ENCODE measurements at places on chromosomes 1 and 21.

DNA sequence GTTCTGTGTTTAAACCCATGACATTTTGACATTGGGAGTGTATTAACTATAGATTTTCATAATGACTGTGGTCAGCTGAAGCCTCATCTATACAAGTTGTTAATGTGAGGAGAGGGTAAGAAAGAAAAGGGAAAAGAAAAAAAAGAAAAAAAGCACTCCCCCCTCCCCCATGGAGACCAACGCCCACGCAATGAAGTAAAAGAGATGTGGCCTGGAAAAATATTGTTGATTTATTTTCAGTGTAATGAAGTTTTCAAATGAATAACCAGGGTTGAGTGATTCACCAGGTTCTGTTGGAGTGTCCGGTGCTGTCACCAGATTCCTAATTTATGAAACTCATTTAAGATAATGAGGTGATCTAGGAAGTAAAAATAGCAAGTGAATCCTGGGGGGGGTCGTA, 4.7 kb downstream of the RNF220 start:
- DNase-seq = no peak

- no peak for DNase-seq
Measured at GRCh38 chr1:156268336-156268735, 14.3 kb downstream of the SMG5 start.

- no peak for DNase-seq
Measured at GRCh38 chr21:43965911-43966585, 46.1 kb upstream of the TRAPPC10 start.

DNA sequence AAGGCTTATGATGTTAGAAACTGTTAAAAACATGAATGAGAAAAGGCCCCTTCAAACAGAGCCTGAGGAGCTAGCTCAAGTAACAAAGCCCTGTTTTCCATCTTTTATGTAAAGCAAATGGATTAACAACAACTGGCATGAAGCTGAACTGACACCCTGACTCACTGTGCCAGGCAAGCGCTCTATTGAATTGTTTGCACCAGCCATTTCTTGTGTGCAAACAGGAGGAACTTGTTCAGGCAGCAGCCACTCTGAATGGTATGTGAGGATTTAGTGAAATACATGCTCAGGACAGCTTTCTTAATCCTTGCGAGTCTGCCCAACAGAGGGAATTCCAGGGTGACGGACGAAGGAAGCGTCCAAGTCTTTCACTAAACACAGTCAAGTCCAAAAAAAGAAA, 291.1 kb upstream of the ADGRL2 start:
- no peak for DNase-seq

DNA sequence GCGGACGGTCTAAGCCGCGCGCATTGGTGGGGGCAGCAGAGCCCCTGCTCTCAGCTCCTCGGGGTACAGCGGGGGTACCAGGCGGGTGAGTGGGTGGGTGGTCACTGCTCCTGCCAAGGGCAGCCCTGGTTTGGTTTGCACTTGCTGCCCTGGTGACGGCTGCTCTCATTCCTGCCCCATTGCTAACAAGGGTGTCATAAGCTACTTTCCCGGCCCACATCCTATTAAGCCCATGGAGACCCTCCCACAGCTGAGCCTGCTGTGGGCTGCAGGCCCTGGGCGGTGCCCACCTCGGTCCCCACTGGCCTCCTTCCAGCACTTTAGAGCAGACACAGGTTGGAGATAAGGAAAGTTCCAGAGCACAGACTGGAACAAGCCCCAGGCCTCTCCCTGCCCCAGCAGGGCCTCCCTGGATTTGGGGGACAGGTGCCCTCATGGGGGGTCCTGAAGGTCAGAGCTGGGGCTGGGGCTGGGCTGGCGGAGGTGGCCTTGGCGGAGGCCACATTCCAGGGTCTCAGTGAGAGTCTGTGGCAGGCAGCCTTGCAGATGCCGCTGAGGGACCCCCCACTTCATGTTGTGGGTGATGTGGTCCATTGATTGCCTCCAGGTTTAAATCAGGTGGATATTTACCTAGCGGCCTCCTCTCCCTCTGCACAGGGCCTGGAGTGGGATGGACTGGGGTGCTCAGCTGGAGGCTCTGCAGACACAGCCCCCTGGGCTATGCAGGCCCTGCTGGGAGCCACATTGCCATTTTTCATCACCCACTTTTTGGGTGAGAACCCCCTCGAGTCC, 27.0 kb downstream of the COL18A1 start:
- DNase-seq = no peak

GRCh38 chr1:224684979-224685425, 68.9 kb downstream of the CNIH3 start:
- no peak for DNase-seq

- DNase-seq = no peak
Measured at GRCh38 chr1:34075576-34075975, 89.5 kb downstream of the CSMD2 start.

DNA sequence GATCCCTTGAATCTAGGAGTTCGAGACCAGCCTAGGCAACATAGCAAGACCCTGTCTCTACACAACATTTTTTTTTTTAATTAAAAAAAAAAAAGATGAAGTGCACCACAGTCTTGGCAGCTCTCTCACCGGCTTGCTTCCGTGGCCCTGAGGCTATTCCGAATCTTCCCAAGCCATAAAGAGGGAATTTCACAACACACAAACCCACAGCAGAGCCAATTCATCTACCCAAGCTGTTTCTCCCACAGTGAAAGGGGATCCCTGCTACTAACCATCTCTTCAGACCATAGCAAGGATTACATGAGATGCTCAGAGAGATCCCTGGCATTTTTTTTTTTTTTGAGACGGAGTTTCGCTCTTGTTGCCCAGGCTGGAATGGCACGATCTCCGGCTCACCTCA, 8.3 kb upstream of the CHD5 start:
- DNase-seq = no peak

- DNase-seq = no peak
Measured at GRCh38 chr1:230061801-230062200, 5.2 kb upstream of the GALNT2 start.

DNA sequence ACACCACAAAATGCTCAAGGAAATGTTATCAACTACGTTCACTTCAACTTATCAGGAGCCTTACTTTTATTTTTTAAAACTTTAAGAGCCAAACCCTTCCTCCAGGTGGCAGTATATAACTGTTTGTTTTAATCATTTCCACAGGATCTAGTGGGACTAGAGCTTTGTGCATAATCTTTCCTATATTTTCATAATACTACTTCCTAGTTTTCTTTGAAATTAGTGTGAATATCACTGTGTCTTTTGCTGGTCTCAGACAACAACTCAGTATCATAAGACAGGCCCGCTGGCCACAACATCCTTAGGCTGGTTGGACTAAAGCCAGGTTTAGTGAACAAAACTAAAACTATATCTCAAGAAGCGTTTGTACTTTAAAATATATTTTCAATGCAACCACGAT, 145.5 kb downstream of the TIAM1 start:
- DNase-seq = peak; percentile 58

- DNase-seq = peak; percentile 53
Measured at GRCh38 chr1:169550294-169550693, 36.0 kb downstream of the F5 start.

- DNase-seq = no peak
Measured at GRCh38 chr1:231691618-231692259, 65.1 kb downstream of the DISC1 start.

- no peak for DNase-seq
Measured at GRCh38 chr1:1332031-1332755, 1.1 kb downstream of the TAS1R3 start.

- DNase-seq = no peak
Measured at GRCh38 chr21:20511216-20511880, 486.9 kb upstream of the NCAM2 start.

DNA sequence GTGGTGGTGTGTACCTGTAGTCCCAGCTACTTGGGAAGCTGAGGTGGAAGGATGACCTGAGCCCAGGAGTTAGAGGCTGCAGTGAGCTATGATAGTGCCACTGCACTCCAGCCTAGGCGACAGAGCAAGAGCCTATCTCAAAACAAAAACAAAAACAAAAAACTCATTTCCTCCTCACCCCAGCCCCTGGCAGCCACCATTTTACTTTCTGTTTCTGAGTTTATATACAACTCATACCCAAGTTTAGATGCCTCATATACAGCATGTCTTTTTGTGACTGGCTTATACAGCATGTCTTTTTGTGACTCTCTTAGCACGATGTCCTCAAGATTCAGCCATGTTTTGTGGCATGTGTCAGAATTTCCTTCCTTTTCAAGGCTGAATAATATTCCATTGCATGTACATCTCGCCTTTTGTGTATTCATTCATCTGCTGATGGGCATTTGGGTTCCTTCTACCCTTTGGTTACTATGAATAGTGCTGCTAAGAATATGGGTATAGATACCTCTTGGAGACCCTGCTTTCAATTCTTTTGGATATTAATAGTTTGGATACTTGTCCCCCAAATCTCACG, 14.7 kb downstream of the COA7 start:
- no peak for DNase-seq

DNA sequence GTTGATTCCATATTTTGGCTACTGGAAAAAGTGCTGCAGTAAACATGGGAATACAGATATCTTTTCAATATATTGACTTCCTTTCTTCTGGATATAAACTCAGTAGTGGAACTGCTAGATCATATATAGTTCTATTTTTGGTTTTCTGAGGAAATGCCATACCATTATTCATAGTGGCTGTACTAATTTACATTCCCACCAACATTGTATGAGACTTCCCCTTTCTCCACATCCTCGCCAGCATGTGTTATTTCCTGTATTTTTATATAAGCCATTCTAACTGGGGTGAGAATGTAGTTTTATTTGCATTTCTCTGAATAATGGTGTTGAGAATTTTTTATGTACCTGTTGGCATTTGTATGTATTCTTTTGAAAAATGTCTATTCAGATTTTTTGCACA, 385.2 kb downstream of the NUF2 start:
- DNase-seq = no peak

- DNase-seq = peak; percentile 47
Measured at GRCh38 chr21:43916691-43917514, 51.9 kb downstream of the AGPAT3 start.

DNA sequence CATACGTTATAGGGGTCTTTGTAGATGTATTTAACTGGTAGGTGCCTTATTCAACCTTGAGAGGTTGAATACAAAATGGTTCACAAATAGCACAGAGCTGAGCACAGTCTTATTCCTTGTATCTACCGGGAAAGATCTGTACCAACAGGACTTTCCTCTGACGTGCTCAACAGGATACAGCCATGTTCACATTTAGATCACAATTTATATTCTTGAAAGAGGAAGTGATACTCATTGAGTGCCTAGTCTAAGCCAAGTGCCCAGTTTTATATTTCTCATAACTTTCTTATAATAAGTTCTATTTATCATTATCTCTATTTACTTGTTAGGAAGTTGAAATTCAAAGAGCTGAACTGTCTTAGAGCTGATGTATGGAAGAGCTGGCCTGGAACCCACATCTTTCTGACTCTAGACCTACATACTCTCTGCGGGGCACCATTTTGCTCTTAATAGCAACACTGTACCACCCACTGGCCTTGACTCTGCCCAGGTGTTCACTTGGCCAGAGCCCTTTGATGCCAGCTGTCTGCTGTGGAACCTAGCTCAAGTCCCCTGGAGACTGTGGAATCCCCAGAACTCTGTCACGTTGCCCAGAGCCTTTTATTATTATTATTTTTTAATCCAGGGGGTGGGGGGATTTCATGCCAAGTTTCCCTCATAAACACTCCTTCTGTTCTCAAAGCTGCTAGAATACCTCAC, 156.2 kb downstream of the TPR start:
- no peak for DNase-seq

GRCh38 chr1:29948581-29948980, 712.3 kb downstream of the PTPRU start:
- DNase-seq = no peak

DNA sequence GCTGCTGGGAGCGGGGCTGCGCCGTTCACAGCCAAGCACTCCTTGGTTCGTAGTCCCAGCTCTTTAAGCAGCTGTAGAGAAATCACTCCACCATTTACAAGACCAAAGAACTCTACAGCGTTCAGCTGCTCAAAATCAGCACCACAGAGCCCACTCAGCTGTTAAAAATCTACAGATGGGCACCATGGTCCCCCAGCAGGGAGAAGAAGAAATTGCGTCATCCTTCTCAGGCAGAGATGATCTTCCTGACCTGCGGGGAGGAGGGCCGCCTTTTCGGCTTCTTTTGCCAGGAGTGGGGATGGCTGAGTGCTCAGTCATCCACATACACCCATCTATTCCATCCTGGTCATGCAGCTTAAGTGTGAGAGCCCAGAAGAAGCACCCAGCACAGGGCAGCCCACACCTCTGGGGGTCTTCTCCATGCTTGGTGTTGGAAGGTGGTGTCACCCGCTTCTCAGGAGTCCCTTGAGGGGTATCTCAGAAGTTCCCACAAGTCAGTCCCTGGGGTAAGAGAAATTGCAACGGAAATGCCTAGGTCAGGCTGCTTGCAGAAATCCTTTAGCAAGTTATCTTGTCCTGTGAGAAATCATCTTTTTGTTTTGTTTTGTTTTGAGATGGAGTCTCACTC, 163.8 kb downstream of the NPHP4 start:
- DNase-seq = no peak

DNA sequence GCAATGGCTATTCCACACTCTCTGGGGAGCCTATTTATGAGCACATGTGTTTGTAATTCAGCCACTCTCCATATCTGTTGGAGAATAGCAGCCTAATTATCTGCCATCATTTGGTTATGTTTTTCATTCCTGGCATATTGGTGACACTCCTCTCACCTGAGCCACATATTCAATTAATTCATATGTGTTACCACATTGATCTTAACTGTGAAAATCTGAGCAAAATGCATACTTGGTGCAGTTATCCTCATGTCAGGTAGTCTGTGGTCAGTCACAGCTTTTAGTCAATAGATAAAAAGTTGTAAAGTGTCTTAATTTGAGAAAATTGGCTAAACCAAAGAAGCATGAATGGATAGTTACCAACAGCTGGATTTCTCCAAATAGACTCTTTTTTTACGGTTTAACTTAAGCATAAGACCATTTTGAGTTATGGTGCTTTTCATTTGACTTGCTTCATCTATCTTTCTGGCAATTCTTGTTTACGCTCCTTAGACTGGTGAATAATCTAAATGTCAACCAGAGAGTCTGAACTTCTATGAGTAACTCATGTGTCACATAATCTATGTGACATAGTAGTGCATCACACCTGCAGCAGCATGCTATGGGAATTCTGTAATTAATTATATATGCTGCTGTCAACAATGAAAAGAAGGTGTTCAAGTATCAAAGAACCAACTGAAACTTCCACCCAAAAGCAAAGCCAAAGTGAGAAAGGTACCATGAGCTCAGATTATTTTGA, 187.7 kb upstream of the SGIP1 start:
- DNase-seq = no peak

GRCh38 chr1:68121536-68121935, 71.1 kb upstream of the DIRAS3 start:
- DNase-seq = no peak

DNA sequence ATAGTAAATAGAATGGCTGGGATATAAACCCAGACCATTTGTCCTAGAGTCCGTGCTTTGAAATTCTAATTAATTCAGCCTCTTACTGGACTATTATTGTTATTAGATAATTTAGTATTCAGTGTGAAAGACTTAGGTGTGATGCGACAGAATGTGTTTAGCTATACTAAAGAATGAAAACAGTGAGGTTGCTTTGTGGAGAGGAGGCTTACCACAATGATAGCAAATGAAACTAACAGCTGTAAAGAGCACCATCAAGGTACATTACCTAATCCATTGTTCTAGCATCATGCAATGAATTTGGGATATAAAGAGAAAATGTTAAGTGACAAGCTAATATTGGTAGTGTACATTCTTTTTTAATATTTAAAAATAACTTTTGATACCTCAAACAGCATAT, 911.1 kb downstream of the KCNT2 start:
- DNase-seq = no peak

GRCh38 chr1:46458846-46459245, 30.8 kb upstream of the DMBX1 start:
- DNase-seq = no peak

All from CD4-positive, alpha-beta T cell treated with Interleukin-15 for 4 hours (primary cell).